ENCODE measurements at places on chromosomes 5 and 9. TPM values are rescaled to one million over a fixed set of nuclear protein-coding genes. Genes with fewer than 3 reads are reported as not detected.

- peaks cover 20% of the 10 kb centered on the region for H3K4me1 ChIP-seq
- no peaks in the 10 kb centered on the region for H3K27me3 ChIP-seq
- H3K4me3 ChIP-seq, result no peak overlapping the region
- H3K27ac ChIP-seq, result no peak overlapping the region
- no peak for DNase-seq
- H3K36me3 ChIP-seq, result no peaks in the 10 kb centered on the region
Observed at GRCh38 chr5:172830876-172831662, 3.0 kb upstream of the ERGIC1 start.

DNA sequence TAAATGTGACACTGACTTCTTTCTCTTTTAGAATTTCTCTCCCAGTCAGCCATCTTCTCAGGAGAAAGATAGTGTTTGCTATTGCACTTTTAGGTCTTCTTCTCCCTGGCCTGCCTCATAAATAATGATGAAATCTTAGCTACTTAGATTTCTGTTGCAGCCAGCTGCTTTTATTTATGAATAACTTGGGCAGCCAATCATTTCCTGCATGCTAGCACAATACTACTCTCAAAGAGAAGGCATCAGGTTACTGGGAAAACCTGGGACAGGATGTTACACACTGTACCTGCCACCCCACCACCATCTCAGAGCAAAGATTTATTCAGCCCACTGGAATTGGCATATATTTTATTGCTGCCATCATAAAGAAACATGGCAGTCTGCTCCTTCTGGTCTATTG, 266.6 kb downstream of the PRELID2 start:
- DNase-seq, result no peak
- H3K36me3 ChIP-seq, result no peaks in the 10 kb centered on the region
- H3K27ac ChIP-seq, result no peak overlapping the region
- no peaks in the 10 kb centered on the region for H3K4me1 ChIP-seq
- no peaks in the 10 kb centered on the region for H3K27me3 ChIP-seq
- H3K4me3 ChIP-seq, result no peak overlapping the region

GRCh38 chr5:138408023-138408422, 30.8 kb upstream of the REEP2 start:
- H3K27me3 ChIP-seq, result no peaks in the 10 kb centered on the region
- H3K4me3 ChIP-seq, result no peak overlapping the region
- H3K27ac ChIP-seq, result no peak overlapping the region
- peak; percentile 29 for DNase-seq

DNA sequence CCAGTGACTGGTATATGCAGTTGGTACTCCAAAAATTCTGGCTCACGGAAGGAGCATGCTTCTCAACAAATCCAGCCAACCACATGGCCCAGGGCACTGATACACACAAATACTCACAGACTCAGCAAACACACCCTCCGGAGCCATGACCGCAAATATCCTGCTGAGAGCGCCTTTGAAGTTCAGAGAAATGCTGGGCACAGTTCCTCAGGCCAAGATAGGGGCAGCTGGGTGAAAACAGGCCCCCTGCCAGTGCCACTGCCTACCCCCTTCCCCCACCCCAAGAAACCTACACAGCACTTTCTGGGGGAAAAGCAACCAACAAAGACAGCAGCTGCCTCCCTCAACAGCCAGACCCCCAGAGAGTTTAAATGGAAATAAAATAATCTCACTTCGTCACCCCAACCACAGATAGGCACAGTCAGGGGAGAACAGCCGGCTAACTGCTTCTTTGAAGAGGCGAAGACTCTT, 120.0 kb downstream of the C5orf15 start:
- DNase-seq, result no peak
- H3K27me3 ChIP-seq, result peaks cover 3% of the 10 kb centered on the region
- H3K36me3 ChIP-seq, result no peaks in the 10 kb centered on the region
- no peaks in the 10 kb centered on the region for H3K4me1 ChIP-seq
- no peak overlapping the region for H3K27ac ChIP-seq

DNA sequence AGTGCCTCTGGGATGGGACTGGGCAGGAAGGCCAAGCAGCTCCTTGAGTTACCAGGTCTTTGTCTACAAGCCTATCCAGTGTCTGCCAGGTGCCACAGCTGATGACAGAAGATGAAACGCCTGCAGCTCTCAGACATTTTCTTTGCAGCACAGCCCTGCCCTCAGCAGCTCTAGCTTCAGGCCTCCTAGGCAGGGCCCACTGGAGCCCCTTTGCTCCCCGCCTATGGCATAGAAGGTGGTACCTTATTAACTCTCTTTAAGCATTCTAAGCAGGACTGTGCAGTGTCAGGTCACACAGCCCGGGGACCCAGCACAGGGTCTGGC, 1.3 kb upstream of the SKP1 start:
- peaks cover 6% of the 10 kb centered on the region for H3K36me3 ChIP-seq
- DNase-seq, result no peak
- H3K4me1 ChIP-seq, result peaks cover 13% of the 10 kb centered on the region
- H3K27me3 ChIP-seq, result no peaks in the 10 kb centered on the region
- peak overlapping the region; percentile 99 for H3K27ac ChIP-seq
- H3K4me3 ChIP-seq, result no peak overlapping the region

DNA sequence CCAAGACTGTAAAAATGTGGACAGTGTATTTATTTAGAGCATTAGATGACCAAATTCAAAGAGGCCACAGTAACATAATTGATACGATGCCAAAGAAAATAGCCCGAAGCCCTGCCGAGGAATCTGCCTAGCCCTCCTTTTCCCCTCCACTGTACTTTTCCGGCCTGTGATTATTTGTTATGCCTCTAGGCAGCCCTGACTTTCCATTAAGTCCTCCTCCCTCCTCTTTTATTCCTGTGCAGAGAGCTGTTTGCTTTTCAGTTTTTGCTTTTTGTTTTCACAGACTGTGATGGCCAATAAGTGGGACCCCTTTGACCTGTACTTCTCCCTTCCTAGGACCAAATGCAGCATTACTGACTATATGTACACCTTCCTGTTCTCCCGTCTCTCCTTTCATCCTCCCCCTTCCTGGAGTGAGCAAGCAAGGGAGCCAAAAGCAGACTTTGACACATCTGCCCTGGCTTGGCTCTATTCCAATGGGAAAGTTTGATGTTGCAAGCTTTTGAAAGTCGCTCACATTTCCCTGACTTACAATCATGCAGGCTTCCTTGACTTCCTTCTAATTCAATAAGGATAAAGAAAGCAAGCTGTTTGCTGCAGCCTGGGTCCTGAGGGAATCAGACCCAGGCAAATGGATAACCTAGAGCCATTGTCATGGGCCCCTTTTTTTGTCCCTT, 76.1 kb downstream of the NREP start:
- no peaks in the 10 kb centered on the region for H3K36me3 ChIP-seq
- DNase-seq, result peak; percentile 78
- H3K27ac ChIP-seq, result peak overlapping the region; percentile 24
- H3K4me1 ChIP-seq, result peaks cover 15% of the 10 kb centered on the region
- H3K27me3 ChIP-seq, result no peaks in the 10 kb centered on the region
- no peak overlapping the region for H3K4me3 ChIP-seq

GRCh38 chr5:126965487-126965886, 64.9 kb downstream of the MARCHF3 start:
- H3K27ac ChIP-seq, result no peak overlapping the region
- H3K27me3 ChIP-seq, result no peaks in the 10 kb centered on the region
- no peaks in the 10 kb centered on the region for H3K36me3 ChIP-seq
- no peak overlapping the region for H3K4me3 ChIP-seq
- H3K4me1 ChIP-seq, result no peaks in the 10 kb centered on the region

DNA sequence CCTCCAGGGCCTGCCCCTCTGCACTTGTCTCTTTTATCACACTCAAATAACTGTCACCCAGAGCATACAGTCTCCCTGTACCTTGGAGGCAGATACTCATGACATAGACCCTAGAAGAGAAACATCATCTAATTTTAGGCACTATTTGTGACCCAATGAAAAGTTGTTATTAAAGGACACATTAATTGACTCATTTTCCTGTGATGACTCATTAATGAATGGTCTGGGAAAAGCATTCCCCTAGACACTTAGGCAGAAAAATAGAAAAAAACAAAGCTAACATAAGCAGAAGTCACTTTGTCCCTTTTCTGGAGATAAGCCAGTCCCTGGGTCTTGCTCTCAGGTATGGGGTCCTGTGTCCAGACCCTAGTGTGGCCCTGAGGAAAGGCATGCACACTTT, 15.0 kb downstream of the TRPC7 start:
- no peaks in the 10 kb centered on the region for H3K4me1 ChIP-seq
- no peak overlapping the region for H3K27ac ChIP-seq
- no peaks in the 10 kb centered on the region for H3K27me3 ChIP-seq

DNA sequence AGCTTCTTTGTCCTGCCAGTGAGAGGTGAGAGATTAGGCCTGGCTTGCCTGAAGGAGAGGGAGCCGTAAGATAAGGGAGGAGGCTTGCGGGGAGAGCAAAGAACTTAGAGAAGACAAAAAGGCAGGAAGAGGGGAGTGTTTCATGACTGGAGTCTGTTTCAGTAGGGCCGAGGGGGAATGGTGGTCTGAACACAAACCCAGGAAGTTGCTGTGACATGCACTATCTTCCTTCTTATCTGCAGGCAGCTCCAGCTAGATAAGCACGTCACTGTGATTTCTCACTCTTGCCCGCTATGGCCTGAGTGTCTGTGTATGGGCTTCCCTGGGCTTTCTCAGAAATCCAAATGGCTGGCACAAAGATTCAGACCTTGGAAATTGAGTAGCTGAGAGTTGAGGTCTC, 307.5 kb upstream of the CLINT1 start:
- peaks cover 7% of the 10 kb centered on the region for H3K4me1 ChIP-seq
- no peak overlapping the region for H3K27ac ChIP-seq
- H3K36me3 ChIP-seq, result no peaks in the 10 kb centered on the region
- H3K4me3 ChIP-seq, result no peak overlapping the region

DNA sequence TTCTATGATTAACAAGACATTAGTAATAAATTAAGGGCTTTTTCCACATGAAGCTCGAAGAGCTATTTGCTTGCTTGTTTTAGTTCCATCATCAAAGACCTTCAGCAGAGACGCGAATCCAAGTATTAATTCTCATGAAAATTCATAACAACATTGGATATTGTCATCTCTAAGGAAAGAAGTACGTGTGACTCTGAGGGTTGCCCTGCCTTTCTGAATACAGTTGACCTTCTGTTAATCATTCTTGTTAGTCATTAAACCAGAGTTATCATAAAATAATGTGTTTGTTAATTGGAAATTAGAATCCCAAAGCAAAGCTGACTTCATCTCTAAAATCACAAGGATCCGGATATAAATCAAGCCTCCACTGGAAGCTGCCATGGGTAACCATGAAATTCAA, 222.5 kb downstream of the ZNF608 start:
- no peaks in the 10 kb centered on the region for H3K36me3 ChIP-seq
- no peak for DNase-seq
- no peaks in the 10 kb centered on the region for H3K27me3 ChIP-seq
- no peak overlapping the region for H3K27ac ChIP-seq
- H3K4me1 ChIP-seq, result peaks cover 12% of the 10 kb centered on the region
- H3K4me3 ChIP-seq, result no peak overlapping the region

DNA sequence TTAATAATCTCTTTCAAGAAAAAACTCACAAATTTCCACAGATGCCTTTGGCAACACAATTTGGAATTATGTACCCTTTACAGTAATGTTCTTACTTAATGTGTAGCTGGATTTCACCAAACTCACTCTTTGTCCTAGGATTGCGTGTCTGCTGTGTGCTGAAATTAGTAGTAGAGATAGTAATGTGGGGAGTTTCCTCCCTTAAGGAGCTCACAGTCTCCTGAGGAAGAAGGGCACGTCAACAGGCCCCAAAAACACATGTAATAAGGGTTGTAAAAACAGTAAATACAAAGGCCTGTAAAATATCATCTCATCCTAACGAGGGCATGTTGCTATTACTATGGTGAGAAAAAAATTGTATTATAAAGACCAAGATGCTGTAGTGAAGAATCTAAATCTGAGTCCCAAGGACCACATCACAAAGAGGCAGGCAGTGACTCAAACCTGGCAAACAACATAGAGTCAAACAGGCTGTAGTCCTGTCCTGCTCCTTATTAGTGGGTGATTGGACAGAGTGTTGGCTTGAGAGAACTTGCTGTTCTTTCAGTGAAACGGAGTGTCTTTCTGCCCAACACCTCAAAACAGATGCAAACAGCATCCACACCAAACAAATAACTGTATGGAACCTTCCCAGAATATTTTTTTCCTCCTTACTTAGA, 83.2 kb upstream of the PAPPA start:
- H3K36me3 ChIP-seq, result no peaks in the 10 kb centered on the region
- DNase-seq, result no peak
- H3K27me3 ChIP-seq, result no peaks in the 10 kb centered on the region
- no peak overlapping the region for H3K4me3 ChIP-seq
- no peaks in the 10 kb centered on the region for H3K4me1 ChIP-seq

- no peak for DNase-seq
- H3K4me3 ChIP-seq, result no peak overlapping the region
- H3K27me3 ChIP-seq, result no peaks in the 10 kb centered on the region
Observed at GRCh38 chr5:98463676-98464075, 309.8 kb upstream of the RGMB start.

- no peaks in the 10 kb centered on the region for H3K4me1 ChIP-seq
- H3K36me3 ChIP-seq, result no peaks in the 10 kb centered on the region
- H3K27me3 ChIP-seq, result no peaks in the 10 kb centered on the region
- no peak for DNase-seq
- no peak overlapping the region for H3K27ac ChIP-seq
Observed at GRCh38 chr5:112192866-112193265, 226.2 kb downstream of the EPB41L4A start.

GRCh38 chr5:113552137-113552536, 38.6 kb downstream of the YTHDC2 start:
- no peak overlapping the region for H3K4me3 ChIP-seq
- no peak overlapping the region for H3K27ac ChIP-seq
- H3K27me3 ChIP-seq, result no peaks in the 10 kb centered on the region
- DNase-seq, result no peak

DNA sequence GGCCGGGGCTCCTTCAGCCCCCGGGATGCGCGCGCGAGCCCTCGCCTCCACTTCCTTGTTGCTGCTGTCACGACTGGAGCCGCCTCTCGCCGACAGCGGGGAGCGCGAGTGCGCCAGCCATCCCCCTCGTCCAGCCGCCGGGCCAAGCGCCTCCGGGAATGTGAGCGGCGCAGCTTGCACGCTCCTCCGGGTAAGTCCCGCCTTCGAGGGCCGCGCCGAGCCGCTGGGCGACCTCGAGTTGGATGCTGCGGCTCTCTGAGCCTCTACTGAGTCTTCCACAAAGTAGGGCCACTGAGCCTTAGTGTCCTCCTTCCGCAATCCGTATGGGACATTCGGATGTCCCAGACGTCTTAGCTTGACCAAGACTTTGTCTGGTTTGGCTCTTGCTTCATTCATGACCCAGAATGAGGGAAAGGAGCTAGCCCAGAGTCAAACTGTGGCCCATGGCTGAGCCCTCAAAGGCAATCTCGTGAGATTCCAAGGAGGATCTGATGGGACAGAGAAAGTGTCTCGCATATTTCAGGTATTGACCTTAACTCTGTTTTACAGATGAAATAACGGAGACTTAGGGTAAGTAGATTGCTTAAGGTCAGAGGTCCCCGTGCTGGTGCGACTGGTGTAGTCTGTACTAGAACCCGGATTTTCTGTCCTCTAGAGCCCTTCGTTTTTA, 586 bp downstream of the HMGXB3 start:
- H3K27me3 ChIP-seq, result no peaks in the 10 kb centered on the region
- peak; percentile 26 for DNase-seq
- peaks cover 18% of the 10 kb centered on the region for H3K36me3 ChIP-seq
- H3K4me3 ChIP-seq, result peak overlapping the region; percentile 55

Gene CD72
- 1.8 TPM for polyA plus RNA-seq

Gene RLN2
- polyA plus RNA-seq, result 0.22 TPM

Gene GNA14
- 2.7 TPM for polyA plus RNA-seq

Data from large intestine (tissue), 12 donors.